ENCODE measurements at places on chromosomes 11 and 22.

DNA sequence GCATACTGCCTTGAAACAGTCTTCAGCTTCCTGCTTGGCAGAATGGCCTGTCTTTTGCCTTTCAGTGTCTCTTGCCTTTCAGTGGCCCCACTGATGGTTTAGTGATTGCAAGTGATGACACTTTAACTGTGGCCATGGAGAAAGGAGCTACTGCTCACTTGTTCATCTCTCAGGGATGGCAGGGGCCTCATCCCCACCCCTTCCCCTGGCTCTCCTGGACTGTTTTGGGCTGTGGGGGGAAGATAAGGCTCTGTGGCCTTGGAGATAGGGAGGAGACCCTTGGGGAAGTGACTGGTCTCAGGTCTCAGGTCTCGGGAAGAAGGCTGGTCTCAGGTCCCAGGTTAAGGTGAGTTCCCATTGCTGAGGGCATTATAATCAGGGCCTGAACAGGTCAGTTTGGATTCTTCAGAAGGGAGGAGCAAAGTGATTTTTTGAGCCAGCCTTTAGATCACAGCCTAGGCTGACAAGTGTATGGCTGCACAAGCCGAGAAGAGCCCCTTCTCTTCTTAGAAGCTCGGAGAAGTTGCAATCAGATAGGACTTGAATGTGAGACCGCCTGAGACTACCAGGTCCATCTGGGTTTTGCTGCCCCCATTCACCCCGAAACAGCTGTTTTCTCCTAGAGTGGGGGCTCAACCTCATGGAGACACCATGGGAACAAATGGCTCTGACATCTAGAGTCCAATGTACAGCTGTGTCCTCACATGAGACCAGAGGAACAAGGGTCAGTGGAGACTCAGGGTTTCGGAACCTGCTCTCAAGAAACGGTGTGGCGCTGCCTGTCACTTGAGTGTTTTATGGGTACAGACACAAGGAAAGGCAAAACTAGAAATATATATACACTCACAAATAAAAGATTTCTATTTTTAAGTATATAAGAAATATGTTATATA is 15.9 kb upstream of the P2RY2 start:
- H3K27me3 ChIP-seq: peaks cover 9% of the 10 kb centered on the region
- no peak for DNase-seq
- H3K27ac ChIP-seq: peak overlapping the region; percentile 55
- H3K36me3 ChIP-seq: no peaks in the 10 kb centered on the region

DNA sequence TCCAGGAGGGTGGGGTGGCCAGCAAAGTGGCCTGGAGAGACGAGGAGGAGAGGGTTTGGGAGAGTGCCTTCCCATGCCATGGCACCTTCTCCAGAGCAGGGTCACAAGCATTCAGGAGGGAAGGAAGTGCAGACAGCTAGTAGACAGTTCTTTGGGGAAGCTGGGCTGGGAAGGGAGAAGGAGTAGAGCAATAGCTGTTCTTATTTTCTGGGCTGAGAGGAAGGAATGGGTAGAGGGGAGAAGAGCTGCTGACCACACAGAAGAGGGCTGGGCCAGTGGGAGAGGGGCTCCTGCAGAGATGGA is 14.8 kb upstream of the PICK1 start:
- H3K27ac ChIP-seq: no peak overlapping the region
- H3K27me3 ChIP-seq: no peaks in the 10 kb centered on the region
- H3K4me1 ChIP-seq: no peaks in the 10 kb centered on the region
- H3K36me3 ChIP-seq: no peaks in the 10 kb centered on the region
- no peak for DNase-seq

- H3K36me3 ChIP-seq: peaks cover 7% of the 10 kb centered on the region
- H3K4me1 ChIP-seq: peaks cover 83% of the 10 kb centered on the region
- H3K27me3 ChIP-seq: no peaks in the 10 kb centered on the region
- no peak for DNase-seq
- peak overlapping the region; percentile 3 for H3K27ac ChIP-seq
Observed at GRCh38 chr11:12160680-12161079, 50.3 kb downstream of the MICAL2 start.

DNA sequence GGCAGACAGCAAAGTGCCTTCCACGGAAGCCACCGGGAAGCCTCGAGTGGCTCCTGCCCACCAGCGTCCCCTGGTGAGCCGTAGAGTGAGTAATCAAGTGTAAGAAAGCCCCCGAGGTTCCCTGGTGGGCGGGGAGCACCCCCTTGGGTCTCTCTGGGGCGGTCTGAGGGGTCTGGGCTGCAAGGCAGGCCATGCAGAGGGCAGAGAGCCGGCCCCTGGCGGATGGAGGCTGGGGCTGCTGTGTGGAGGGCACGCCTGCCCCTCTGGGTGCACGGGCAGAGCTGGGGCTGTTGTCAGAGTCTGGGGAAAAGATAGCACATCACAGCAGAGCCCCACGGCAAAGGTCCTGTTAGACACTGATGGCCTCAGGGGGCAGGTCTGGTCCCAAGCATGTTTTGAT is 25.7 kb upstream of the MYRF start:
- DNase-seq: no peak
- peaks cover 9% of the 10 kb centered on the region for H3K4me1 ChIP-seq
- H3K4me3 ChIP-seq: no peak overlapping the region
- no peak overlapping the region for H3K27ac ChIP-seq
- no peaks in the 10 kb centered on the region for H3K27me3 ChIP-seq

DNA sequence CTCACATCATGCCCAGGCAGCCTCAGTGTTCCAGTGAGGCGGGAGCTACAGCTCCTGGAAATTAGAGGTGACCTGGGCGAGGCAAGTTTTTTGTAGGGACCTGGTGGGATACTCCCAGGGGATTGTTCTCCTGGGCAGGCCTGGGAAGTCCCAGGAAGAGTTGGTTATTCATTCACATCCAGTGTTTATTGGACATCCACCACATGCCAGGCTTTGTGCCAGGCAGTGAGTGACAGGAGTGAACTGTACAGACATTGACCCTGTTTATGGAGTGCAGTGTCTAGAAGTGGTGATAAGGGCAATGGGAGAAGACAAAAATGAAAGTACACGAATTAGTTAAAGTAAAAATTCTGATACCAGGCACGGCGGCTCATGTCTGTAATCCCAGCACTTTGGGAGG is 29.4 kb downstream of the YWHAH start:
- no peaks in the 10 kb centered on the region for H3K36me3 ChIP-seq
- no peak overlapping the region for H3K27ac ChIP-seq
- H3K4me3 ChIP-seq: no peak overlapping the region
- H3K27me3 ChIP-seq: no peaks in the 10 kb centered on the region
- peaks cover 21% of the 10 kb centered on the region for H3K4me1 ChIP-seq

- H3K4me3 ChIP-seq: peak overlapping the region; percentile 93
- peaks cover 8% of the 10 kb centered on the region for H3K36me3 ChIP-seq
- peaks cover 52% of the 10 kb centered on the region for H3K4me1 ChIP-seq
- H3K27me3 ChIP-seq: no peaks in the 10 kb centered on the region
Observed at GRCh38 chr11:66843776-66844495, 695 bp downstream of the RCE1 start.

DNA sequence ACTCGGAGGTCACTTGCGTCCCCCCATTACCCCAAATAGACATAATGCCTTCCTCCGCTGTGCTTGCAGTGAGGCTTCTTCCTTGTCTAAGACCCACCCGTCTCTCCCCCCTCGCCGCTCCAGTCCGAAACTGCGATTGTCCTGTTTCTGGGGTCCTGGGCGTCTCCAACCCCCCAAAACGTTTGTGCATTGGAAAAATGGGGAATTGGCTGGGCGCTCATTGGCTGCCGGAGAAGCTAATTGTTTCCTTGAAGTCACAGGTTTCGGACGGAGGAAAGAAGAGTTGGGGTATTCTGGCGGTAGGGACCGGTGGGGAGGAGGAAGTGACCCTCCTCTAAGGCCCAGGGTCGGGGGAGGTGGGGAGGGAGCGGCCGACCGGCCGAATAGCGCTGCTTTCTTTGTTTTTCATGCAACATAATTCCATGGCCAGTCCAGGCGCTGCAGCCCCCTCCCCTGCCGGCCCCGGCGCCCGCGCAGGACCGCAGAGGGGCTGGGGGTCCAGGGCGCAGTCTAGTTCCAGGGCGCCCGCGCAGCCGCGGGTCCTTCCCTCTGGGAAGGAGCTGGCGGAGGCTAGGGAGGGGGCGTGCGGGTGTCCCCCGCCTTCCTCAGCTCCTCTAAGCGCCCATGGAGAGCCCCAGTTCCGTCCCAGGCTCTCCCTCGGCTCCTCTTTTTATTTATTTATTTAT is 12.7 kb upstream of the CPT1A start:
- H3K4me3 ChIP-seq: peak overlapping the region; percentile 74
- no peak overlapping the region for H3K27ac ChIP-seq
- peaks cover 21% of the 10 kb centered on the region for H3K27me3 ChIP-seq
- no peaks in the 10 kb centered on the region for H3K4me1 ChIP-seq
- no peaks in the 10 kb centered on the region for H3K36me3 ChIP-seq
- DNase-seq: no peak

DNA sequence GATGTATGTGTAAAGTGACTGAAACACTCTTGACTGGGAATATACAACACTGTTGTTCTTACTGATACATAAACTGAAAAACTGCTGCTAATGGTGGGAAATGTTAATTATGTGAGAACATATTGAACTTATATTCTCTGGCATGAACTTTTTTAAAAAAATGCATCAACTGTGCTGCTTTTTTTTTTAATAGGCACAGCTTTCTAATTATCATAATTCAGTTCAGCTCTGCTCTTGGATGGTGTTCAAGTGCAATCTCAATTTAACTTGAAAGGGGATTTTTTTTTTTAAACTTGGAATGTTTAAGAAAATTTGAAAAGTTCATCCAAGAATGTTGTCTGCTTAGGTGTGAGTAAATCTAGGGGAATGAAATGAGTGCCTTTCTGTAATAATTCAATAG is 5.2 kb downstream of the TEAD1 start:
- peaks cover 90% of the 10 kb centered on the region for H3K27me3 ChIP-seq
- peaks cover 15% of the 10 kb centered on the region for H3K4me1 ChIP-seq
- no peak overlapping the region for H3K4me3 ChIP-seq
- no peak for DNase-seq
- no peaks in the 10 kb centered on the region for H3K36me3 ChIP-seq
- H3K27ac ChIP-seq: no peak overlapping the region

GRCh38 chr11:95255251-95256145 is 24.5 kb upstream of the SESN3 start:
- H3K4me1 ChIP-seq: peaks cover 46% of the 10 kb centered on the region
- no peak for DNase-seq
- no peaks in the 10 kb centered on the region for H3K36me3 ChIP-seq
- H3K27me3 ChIP-seq: no peaks in the 10 kb centered on the region

GRCh38 chr11:82871646-82872045 is 28.6 kb downstream of the PRCP start:
- DNase-seq: no peak
- no peak overlapping the region for H3K4me3 ChIP-seq
- no peak overlapping the region for H3K27ac ChIP-seq
- peaks cover under 1% of the 10 kb centered on the region for H3K36me3 ChIP-seq

- peaks cover 96% of the 10 kb centered on the region for H3K4me1 ChIP-seq
- peak overlapping the region; percentile 88 for H3K4me3 ChIP-seq
- peak overlapping the region; percentile 99 for H3K27ac ChIP-seq
- no peaks in the 10 kb centered on the region for H3K27me3 ChIP-seq
Observed at GRCh38 chr22:36379593-36380361, 8.0 kb downstream of the MYH9 start.

- no peaks in the 10 kb centered on the region for H3K36me3 ChIP-seq
- DNase-seq: no peak
- H3K27me3 ChIP-seq: no peaks in the 10 kb centered on the region
Observed at GRCh38 chr11:17525570-17525969, 18.6 kb downstream of the USH1C start.

GRCh38 chr11:16082095-16083055 is 274.0 kb downstream of the SOX6 start:
- H3K4me3 ChIP-seq: no peak overlapping the region
- H3K27me3 ChIP-seq: no peaks in the 10 kb centered on the region
- H3K36me3 ChIP-seq: no peaks in the 10 kb centered on the region
- no peaks in the 10 kb centered on the region for H3K4me1 ChIP-seq

DNA sequence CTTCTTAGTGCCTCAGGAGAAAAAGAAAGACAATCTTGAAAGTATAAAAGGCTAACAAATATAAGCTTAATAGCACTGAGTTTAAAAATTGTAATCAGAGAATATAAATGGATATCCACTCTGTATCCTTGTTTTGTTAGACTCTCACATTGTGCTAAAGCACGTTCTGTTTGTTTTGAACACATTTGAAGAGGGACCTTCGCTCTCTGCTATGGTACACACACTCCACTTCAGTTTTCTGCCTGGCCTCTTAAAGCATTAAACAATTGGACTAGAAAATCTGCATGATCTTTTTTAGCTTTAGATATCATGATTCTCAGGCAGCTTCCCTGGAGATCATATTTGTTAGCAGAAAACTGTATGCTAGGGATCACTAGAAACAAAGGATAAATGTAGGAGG is 40.3 kb upstream of the PGR start:
- DNase-seq: no peak
- no peaks in the 10 kb centered on the region for H3K36me3 ChIP-seq
- no peaks in the 10 kb centered on the region for H3K4me1 ChIP-seq
- no peaks in the 10 kb centered on the region for H3K27me3 ChIP-seq

DNA sequence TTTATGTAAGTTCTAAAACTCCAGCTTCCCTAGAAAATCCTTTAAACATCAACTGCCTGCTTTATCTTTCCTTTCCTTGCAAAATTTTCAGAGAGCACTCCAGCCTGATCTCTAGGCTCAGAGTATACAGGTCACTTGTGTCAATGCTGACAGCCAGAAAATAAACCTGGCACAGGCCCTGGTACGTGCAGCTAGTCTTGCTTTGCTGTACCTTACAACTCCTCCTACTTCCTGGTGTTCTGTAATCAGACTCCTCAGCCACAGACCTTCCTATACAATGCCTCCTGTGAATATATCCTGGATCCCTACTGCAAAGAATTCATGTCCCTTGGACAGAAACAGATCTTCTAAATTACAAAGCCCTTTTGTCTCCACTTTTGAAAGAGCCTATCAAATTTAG is 24.2 kb upstream of the TMEM123 start:
- H3K36me3 ChIP-seq: no peaks in the 10 kb centered on the region
- H3K4me3 ChIP-seq: peak overlapping the region; percentile 79
- H3K4me1 ChIP-seq: peaks cover 66% of the 10 kb centered on the region
- DNase-seq: peak; percentile 41
- peak overlapping the region; percentile 94 for H3K27ac ChIP-seq

DNA sequence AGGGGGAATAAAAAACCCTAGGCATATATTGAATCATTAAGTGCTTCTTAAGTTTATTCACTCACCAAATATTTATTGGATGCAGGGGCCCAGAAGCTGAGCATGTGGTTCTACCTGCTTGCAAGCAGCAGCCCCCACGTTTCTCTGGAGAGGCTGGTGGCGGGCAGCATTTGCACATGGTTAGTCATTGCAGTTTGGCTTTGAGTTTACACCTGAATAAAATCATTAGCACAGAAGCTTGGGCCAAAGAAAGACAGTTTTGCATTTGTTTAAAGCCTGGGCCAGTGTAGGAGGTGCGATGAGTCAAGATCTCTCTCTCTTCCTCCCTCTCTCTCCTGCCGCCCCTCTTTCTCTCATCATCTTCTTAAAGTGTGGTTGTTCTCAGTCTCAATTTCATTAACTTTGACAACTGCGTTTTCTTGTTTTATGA is 72.6 kb downstream of the C22orf31 start:
- H3K4me3 ChIP-seq: no peak overlapping the region
- H3K27ac ChIP-seq: no peak overlapping the region
- peak; percentile 24 for DNase-seq
- peaks cover 5% of the 10 kb centered on the region for H3K36me3 ChIP-seq
- H3K4me1 ChIP-seq: peaks cover 19% of the 10 kb centered on the region
- H3K27me3 ChIP-seq: peaks cover 15% of the 10 kb centered on the region

- H3K36me3 ChIP-seq: no peaks in the 10 kb centered on the region
- no peak for DNase-seq
- no peak overlapping the region for H3K27ac ChIP-seq
Observed at GRCh38 chr11:12897390-12897789, 111.7 kb upstream of the RASSF10 start.
